ENCODE measurements at places on chromosomes 6 and 20.

DNA sequence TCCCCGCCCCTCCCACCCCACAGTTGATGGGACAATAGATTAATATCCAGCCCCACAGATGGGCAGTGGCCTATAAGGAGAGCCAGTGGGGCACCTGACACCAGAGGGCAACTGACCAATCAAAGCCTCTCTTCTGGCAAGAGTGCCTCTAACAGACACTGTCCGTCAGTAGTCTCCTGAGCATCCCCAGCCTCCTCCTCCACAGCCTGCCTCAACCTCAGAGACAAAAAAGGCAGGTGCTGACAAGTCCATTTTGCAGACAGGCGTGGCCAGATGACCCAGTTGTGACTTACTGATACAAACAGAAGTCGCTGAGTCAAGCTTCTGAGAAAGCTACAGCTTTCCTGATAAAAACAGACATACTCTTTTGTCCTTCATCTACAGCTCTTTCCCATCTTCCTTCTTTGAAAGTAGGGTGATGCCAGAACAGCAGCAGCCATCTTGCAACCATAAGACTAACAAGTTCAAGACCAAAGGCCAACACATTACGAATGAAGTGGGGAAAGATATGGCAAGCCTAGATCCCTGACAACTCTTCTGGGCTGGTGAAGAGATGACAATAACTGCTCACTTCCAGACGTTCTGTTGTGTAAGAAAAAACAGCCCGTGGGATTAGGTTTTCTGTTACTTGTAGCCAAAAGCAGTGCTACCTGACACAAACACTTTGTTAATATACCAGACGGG is 12.3 kb downstream of the PPIL1 start:
- no peak for DNase-seq

- no peak for DNase-seq
These were observed 200.5 kb downstream of the ARID1B start for GRCh38 chr6:156977527-156978291.

GRCh38 chr6:18533793-18534192 is 146.6 kb downstream of the RNF144B start:
- DNase-seq = no peak

DNA sequence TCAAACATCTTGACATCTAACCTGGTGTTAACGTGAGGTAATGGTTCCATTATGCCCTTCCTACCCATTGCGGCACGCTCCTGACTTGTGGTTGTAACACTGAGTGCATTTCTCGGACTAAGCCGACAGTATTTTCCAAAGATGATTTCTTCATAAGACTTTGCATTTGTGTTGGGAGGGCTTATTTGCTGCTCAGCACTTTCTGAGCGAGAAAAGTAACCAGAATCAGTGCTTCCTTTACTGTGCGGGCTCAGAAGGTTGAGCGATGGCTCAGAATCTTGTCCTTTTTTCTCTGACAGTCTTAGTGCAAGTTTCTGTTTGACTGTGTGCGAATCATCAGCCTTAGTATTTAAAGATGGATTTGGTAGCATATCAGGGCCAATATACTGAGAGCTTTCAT is 171.7 kb downstream of the HIVEP2 start:
- no peak for DNase-seq

DNA sequence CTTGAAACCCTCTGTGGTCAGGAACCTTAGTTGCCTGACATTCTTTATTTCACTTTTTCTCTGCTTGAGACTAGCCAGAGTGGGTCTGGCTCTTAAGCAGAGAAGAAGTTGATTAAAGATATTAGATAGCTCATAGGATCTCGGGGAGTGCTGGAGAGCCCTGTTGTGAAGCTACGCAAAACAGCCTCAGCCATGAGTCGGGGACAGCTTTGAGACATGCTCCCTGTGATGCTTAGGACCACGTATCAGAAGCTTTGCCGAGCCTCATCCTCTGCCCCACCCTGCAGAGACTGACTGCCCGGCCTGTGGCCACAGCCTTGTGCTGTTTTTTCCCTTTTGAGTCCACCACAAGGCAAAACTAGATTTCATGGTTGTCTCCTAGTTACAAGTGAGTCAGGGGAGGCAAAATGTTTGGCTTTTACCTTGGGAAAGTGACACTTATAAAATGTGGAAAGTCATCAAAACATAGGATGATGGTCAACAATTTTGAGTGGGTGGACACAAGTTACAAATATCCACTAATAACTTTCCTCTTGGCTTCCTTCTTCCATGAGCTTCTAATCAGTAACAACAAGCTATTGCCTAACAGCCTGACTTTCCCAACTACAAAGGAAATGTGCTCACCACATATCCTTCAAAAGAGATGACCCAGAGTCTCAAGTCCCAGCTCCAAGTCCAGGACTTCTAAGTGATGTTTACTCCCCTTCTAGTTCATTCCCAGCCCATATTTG is 108.4 kb downstream of the JAG1 start:
- DNase-seq = no peak

Measured in NCI-H446 (cell line).